Activated CD8-positive, alpha-beta memory T cell treated with anti-CD3 and anti-CD28 coated beads for 1 hour (primary cell): ENCODE measurements at places on chromosomes 6 and 20.

GRCh38 chr6:130858498-130859160, 31.4 kb downstream of the SMLR1 start:
- no peak for DNase-seq

DNA sequence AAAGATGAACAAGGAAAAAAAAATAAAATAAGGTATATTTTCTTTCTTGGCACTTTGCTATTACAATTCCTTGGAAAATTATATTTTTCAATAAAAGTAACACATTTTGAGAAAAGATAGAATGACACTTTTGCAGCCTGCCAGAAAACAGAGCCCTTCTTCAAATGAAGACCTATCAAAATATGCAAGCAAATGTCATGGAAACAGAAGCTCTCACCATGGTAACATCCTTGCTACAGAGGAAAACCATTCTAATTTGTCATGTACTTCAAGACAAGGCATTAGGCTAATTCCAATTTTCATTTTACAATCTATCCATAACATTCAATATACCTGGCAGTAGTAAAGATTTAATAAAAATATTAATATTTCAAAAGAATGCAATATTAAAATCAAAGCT, 177.9 kb downstream of the RNGTT start:
- DNase-seq = no peak

DNA sequence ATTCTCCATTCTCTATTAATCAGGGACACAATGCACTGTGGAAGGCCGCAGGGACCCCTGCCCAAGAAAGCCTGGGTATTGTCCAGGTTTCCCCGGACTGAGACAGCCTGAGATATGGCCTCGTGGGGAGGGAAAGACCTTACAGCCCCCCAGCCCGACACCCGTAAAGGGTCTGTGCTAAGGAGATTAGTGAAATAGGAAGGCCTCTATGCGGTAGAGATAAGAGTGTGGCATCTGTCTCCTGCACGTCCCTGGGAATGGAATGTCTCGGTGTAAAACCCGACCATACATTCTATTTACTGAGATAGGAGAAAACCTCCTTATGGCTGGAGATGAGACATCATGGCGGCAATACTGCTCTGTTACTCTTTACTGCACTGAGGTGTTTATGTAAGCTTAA, 15.7 kb upstream of the EIF2S2 start:
- DNase-seq = no peak

DNA sequence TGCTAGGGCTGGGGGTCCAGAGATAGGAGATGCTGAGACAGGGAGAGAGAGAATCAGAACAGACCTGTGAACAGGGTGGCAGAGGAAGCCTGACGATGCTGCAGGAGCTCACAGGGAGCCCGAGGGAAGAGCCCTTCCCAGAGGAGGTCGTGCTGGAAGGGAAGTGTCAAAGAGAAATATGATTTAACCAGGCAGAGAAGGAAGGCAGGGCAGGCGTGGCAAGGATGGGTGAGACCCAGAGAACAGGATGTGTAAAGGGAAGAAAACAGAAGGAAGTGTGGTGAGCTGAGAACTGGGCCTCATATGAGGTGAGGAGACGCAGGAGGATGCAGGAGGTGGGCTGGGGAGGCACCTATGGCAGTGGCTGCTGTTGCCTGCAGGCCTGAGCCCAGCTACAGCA, 105.6 kb downstream of the ZDHHC14 start:
- no peak for DNase-seq

DNA sequence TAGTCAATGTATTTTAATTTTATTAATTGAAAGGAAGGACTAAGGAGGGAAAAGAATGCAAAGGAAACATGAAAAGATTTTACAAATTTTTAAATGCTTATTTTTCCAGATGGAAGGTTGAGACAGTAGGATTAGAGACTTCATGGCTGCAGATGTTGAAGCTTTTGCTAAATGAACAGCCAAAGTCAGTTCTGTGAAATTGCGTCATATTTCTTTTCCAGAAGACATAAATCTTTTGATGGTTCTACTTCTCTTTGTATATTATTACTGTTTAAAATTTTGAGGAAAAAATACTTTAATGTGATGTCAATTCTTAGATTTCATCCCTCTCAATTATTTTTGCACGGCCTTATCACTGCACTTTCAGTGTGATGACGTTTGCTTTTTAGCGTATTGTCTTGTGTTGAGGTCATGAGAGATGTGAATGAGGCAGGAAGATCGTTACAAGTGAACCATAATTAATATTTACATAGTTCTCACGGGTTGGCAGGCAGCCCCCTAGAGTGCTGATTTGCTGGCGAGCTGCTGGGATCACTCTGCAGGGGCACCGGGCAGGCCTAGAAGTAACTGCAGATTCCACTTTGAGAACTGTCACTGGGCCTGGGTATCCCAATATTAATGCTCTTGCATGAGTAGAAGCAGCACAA, 158.1 kb downstream of the TBXT start:
- no peak for DNase-seq

DNA sequence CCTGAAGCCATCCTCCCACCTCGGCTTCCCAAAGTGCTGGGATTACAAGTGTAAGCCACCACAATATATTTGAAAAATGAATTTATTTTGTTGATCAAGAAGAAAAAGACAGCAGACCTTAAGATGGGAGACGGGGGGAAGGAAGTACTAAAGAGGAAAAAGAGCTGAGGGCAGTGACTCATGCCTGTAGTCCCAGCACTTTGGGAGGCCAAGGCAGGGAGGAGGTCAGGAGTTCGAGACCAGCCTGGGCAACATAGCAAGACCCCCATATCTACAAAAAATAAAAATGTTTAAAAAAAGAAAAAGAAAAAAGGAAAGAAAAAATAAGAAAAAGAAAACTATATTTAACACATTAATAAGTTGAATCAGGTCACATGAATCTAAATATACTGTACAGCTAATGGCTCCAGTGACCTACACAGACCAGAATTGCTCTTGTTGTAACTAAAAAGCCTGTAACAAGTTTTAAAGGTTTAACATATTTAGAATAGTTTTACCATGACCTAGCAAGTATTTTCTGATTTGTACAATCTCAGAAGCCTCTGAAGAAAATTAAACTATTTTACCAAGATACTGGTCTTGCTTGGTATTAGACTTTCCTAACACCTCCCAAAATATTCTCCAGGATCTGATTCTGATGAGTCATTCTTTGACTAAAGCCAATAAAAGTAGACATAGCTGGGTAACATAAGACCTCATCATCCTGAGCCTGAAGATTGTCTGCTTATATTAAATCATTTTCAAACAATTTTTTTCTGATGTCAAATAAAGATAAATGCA, 4.3 kb upstream of the AKIRIN2 start:
- DNase-seq = no peak

- DNase-seq = no peak
Measured at GRCh38 chr20:56788671-56789610, 159.8 kb downstream of the TFAP2C start.

DNA sequence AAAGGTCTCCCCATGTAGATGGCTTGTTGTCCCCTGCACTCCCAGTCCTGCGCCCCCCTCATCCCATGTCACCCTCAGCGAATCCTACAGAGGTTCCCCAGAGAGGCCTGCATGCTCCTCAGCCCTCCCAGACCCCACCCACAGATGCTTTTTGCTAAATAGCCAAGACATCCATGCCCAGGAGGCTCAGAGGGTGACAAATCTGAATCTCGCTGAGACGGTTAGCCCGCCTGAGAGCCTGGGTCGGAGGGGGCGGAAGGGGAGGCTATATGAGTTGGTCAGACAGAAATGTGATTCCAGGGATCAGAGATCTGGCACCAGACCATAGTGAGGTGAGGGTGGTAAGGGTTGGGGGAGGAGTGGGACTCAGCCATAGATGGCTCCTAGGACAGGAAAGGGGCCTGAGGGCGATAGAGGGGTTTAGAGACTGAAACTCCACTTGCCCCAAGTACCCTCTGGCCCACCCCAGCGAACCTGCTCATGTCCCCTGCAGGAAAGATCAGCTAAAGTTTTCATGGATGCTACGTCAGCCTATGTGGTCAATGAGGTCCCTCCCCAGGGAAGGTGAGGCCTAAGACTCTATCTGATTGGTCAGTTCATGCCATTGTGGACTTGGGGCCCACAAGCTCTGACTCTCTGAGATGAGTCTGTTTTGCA, 33.2 kb downstream of the TFEB start:
- no peak for DNase-seq
